Left ventricle myocardium inferior (tissue), 1 donor: ENCODE measurements at places on chromosomes 5 and 9. TPM values are rescaled to one million over a fixed set of nuclear protein-coding genes. Genes with fewer than 3 reads are reported as not detected.

LTC4S gene
- total RNA-seq: 10.9 TPM

TNC gene
- 3.4 TPM for total RNA-seq

DMRTA1 gene
- 0.77 TPM for total RNA-seq

DNA sequence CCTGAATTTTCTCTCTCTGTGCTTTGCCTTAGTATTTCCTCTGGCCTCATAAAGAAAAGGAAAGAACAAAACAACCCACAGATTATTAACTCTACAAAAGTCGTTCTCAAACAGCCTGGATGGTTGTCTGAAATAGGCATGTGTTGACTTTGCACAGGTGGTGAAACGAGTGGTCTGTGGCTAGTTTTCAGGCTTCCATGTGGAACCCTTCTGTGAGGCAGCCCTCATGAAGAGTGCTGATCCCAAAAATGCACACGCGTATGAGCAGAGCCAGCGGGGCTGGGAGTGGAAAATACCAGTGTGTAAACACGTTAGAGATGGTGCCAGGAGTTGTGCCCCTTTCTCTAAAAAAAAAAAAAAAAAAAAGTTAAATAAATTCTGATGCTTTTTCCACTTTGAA lies 4.9 kb upstream of the PSAT1 start:
- DNase-seq: no peak

DNA sequence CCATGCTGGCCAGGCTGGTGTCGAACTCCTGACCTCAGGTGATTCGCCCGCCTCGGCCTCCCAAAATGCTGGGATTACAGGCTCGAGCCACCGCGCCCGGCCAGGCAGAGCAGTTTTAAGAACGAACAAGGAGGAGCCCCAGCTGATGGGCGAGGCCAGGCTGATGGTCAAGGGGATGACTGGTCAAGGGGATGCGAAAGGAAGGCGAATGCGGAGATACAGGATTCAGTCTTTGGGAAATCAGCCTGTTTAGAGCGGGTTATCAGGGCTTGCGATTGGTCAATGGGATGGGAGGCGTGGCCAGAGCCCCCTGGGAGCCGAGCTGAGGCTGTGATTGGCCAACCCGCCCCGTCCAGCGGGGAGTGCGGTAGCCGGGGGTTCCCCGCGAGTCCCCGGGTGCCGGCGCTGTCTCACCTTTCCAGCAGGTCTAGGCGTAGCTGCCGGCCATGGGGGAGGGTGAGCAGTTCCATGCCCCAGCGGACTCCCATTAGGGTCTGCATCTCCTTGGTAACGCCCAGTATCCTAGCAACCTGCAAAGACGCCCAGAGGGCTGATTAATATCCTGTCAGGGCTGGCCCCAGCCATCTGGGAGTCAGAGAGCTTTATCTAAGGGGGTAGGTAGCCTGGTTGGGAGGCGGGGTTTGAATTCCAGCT lies 7.5 kb upstream of the TOR2A start:
- no peak for DNase-seq

- no peak for DNase-seq
These were observed at the start of gene MEGF10 for GRCh38 chr5:127290019-127290945. TSS of gene MEGF10 (plus strand) at chr5:127290796. CDS start at chr5:127331309, 40,513 bp downstream.

DNA sequence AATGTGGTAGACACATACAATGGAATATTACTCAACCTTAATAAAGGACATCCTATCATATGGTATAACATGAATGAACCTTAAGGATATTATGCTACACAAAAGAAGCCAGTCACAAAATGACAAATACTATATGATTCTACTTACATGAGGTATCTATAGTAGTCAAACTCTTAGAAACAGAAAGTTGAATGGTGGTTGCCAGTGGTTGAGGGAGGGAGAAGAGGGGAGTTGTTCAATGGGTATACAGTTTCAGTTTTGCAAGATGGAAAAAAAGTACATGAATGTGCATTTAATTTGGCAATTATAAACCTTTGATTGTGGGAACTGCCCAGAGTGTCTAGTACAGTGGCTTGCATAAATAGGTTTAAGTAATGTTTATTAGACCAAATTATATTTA lies 473.3 kb upstream of the ZNF608 start:
- no peak for DNase-seq

- no peak for DNase-seq
These were observed 125.1 kb upstream of the SH3GL2 start for GRCh38 chr9:17453751-17454150.

GRCh38 chr9:17623965-17624364 lies 45.1 kb downstream of the SH3GL2 start:
- no peak for DNase-seq

DNA sequence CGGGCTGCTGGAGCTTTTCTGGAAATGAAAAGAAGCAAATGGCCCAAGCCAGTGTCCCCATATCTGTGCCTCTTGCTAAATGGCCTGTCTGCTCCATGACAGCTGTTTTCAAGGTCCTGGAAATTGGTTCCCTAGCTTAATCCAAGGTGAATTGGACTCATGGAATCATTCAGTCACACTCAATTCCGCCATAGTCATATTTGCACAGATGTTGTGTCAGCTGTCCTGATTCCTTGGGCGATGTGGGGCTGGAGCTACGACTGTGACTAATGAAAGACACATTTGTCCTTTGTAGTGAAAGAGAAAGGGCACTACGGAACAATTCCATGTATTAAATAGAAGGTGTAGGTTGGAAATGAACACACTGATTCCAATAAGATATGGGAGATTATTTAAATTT lies 102.9 kb upstream of the MEGF10 start:
- DNase-seq: no peak

GRCh38 chr9:116712781-116713180 lies 25.7 kb downstream of the TRIM32 start:
- DNase-seq: no peak

GRCh38 chr9:20111173-20111843 lies 322.5 kb upstream of the SLC24A2 start:
- no peak for DNase-seq

- DNase-seq: no peak
These were observed 14.0 kb downstream of the OR13J1 start for GRCh38 chr9:35856206-35856605.

DNA sequence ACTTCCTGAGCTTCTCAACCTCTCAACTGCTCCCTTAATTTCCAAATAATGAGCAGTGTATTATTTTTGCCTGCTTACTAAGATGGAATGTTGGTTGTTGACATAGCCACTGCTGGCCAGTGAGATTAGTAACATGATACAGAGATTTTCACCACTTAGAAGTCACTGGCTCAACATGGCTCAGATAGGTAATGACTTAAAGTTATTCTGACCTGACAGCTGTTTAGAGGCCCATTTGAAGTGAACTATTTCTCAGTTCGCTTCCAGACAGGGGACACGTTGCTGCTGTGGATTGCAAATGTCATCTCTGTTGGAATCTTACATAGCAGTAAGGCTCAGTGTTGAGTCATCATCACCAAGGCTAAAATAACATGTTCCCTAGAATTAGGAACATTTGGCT lies 490.2 kb downstream of the TLE4 start:
- DNase-seq: no peak

GRCh38 chr9:123329329-123329955 lies 26.6 kb upstream of the CRB2 start:
- no peak for DNase-seq
